ENCODE measurements at places on chromosomes 3 and 15.

GRCh38 chr15:72827226-72827625, 43.7 kb upstream of the ADPGK start:
- DNase-seq: no peak

DNA sequence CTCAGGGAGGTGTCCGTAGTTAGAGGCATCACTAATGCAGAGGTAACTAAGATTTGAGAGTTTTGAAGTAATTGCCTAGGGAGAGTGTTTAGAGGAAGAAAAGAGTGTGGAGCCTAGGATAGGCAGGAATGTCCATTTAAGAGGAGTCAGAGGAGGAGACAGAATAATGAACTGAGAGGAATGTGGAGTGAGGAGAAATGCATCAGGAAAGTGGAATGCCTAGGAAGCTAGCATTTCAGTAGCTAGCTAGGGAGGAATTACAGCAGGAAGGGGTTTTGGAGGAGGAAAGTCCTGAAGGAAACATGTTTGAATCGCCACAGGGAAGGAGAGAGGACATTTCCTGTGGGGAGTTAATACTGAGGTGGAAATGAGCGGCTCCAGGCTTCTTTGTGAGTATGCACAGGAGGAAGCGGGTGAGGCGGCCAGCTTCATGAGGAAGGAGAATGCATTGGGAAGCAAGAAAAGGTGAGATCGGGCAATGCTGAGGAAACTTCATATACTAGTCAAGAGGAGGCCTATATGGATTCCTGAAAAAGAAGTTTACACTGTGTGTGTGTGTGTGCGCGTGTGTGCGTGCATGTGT, 154.3 kb downstream of the TMEM108 start:
- DNase-seq: no peak

- no peak for DNase-seq
Observed at GRCh38 chr15:60673166-60673565, 194.2 kb upstream of the ICE2 start.

- DNase-seq: no peak
Observed at GRCh38 chr3:177512945-177513814, 315.9 kb upstream of the TBL1XR1 start.

- DNase-seq: no peak
Observed at GRCh38 chr15:31100738-31101137, 787 bp downstream of the TRPM1 start.

DNA sequence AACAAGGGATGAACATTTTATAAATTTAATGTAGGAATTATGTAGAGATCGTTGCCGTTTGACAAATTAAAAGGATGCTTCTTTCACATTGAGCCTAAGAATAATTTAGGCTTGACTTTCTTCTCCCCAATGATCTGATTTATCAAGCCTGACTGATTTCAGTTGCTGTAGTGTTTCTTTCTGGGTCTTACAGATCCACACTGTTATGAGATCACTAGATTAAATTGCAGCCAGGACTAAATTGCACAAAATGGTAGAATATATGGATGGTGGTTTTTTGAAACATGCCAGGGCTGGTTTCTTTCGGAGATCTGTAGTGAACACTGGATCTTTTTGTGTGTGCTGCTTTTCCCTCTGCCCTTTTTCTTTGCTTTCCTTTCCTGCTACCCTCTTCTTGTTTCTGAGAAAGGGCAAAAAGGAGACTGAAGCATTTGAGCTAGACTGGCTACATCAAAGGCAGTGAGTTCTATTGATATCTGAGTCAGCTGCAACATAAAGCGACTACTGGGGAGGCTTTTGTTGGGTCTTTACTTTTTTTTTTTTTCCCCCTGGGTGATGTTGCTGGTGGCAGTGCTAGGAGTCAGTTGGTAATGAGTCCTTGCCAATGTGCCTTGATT, 83.0 kb downstream of the AKAP13 start:
- DNase-seq: no peak

- DNase-seq: peak; percentile 56
Observed at GRCh38 chr15:79373113-79373512, 59.0 kb upstream of the MINAR1 start.

DNA sequence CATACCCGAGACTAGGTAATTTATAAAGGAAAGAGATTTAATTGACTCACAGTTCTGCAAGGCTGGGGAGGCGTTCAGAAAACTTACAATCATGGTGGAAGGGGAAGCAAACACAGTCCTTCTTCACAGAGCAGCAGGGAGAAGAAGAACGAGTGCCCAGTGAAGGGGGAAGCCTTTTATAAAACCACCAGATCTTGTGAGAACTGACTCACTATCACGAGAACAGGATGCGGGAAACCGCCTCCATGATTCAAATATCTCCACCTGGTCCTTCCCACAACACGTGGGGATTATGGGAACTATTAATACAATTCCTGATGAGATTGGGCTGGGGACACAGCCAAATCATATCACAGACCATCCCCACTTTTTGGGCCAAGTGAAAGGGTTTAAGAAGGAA, 58.8 kb upstream of the CTXND1 start:
- DNase-seq: no peak

DNA sequence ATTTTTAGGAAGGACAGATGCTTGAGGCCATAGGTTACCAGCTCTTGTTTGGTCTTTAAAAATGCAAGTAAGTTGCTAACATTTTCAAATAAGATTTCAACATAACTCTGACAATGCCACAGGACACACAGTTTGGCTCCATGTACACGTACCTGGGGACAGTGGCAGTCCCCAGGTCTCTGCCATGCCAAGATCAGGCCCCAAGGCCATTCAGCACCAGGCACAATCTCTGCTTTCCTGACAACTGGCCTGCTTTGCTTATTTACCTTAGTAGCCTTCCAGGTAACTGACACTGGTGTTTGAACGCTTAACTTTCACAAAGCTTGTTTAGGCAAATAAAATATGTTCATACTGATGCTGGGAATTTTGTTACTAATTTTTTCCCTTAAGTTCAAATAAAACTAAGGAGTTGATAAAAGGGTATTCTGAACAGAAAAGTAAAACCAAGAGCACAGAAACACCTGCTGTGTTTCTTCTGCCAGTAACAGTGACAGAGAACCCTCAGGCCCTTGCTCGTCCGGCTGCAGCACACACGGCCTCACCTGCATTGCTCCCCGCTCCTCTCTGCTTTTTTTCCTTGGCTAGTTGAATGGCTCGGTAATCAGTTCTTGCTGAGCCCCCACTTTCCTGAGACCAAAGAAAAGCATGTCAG, 16.5 kb downstream of the ZXDC start:
- no peak for DNase-seq

DNA sequence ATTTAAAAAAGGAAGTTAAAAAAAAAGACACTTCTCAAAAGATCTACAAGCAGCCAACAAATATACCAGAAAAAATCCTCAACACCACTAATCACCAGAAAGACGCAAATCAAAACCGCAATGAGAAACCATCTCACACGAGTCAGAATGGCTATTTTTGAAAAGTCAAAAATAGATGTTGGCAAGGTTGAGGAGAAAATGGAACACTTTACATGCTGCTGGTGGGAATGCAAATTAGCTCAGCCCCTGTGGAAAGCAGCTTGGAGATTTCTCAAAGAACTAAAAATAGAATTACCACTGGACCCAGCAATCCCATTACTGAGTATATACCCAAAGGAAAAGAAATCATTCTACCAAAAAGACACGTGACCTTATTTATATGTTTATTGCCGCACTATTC, 574.7 kb upstream of the ADAMTS9 start:
- no peak for DNase-seq

- DNase-seq: peak; percentile 52
Observed at GRCh38 chr15:32688151-32688639, 29.6 kb upstream of the GREM1 start.

- no peak for DNase-seq
Observed at GRCh38 chr15:54289590-54290136, 311.4 kb downstream of the UNC13C start.

GRCh38 chr3:58988041-58988440, 61.8 kb downstream of the CFAP20DC start:
- no peak for DNase-seq

GRCh38 chr3:189288348-189289235, 116.8 kb downstream of the TPRG1 start:
- no peak for DNase-seq

DNA sequence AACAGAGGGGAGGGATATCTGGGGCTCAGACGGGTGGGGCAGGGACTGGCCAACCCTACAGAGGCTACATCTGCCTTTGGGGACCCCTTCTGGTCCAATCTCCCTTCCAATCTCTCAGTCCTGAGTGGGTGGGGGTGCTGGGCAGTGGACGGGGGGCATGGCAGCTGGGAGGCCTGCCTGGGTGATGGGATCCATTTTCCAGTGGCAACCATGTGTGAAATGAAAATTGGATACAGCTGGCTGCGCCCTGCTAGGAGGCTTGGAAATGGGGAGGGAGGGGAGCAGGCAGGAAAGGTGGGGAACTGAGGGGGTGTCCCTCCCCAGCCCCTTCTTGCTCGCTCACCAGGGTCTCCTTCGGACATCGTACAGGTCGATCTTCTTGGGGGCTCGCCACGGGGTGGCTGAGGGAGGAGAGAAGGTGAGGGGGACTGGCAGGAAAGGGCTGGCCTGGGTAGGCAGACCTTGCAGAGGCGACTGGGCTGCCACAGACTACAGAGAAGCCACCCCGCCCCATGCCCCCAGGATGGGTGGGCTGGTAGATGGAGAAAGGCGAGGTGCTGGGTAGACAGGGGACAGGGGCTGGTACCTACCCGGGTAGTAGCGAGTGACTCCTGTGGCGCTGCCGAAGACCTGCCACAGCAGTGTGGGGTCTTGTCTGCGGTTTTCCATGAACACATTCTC, 21.2 kb upstream of the TMEM115 start:
- no peak for DNase-seq

GRCh38 chr3:38579141-38579540, 70.3 kb downstream of the SCN5A start:
- peak; percentile 19 for DNase-seq

- no peak for DNase-seq
Observed at GRCh38 chr3:105101603-105102002, 265.1 kb upstream of the ALCAM start.

Measured in fibroblast of skin of abdomen (primary cell).